Right ventricle myocardium inferior (tissue), 1 donor: ENCODE measurements at places on chromosomes 5 and 9.

DNA sequence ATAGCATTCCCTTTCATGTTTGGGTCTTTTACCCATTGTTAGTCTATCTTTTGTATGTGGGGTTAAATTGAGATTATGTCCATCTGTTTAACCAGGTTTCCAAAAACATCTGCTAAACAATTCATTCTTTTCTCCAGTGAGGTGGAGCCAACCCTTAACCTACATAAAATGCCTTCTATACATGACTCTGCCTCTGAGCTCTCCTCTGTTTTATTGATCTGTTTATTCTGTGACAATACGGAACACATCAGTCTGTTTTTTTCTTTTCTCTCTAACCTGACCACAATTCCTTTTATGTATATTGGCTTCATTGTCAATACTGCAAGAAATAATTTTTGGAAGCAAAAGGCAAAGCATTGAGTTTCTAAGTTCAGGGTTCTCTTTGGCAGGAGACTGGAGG lies 9.9 kb upstream of the ARL15 start:
- no peak for DNase-seq

GRCh38 chr5:59433174-59433573 lies 460.4 kb downstream of the PDE4D start:
- DNase-seq, result no peak

DNA sequence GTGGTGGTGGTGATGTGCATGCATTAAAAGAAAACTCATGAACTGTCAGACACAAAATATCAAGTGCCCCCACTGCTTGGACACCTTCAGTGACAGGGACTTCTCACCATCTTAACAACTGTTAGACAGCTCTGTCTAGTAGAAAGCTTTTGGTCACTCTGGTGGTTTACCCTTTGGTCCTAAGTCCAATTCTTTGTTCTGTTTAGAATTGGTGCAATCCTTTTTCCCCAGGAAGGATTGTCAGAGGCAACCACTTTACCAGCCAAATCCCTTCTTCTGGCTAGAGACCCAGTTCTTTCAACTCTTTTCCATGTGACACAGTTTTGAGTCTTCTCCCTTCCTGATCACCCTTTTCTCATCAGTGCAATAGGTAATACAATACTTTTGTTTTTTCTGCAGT lies 140.2 kb downstream of the SEC61B start:
- DNase-seq, result no peak

DNA sequence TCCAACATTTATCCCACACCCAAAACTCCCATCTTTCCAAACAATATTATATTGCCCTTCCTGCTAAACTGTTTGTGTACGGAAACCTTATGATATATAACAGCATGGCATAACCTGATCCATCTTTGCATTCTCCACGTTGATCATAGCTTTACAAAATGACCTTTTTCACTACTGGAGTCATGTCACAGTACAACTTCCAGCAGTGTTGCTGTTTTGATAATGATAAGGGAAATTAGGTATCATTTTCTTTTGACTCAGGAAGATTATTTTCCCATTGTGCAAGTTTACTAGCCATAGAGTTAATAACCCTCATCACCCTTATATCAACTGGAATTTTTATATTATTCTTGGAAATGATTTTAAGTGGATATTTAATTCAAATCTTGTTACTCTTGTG lies 57.5 kb downstream of the SH3GL2 start:
- no peak for DNase-seq

DNA sequence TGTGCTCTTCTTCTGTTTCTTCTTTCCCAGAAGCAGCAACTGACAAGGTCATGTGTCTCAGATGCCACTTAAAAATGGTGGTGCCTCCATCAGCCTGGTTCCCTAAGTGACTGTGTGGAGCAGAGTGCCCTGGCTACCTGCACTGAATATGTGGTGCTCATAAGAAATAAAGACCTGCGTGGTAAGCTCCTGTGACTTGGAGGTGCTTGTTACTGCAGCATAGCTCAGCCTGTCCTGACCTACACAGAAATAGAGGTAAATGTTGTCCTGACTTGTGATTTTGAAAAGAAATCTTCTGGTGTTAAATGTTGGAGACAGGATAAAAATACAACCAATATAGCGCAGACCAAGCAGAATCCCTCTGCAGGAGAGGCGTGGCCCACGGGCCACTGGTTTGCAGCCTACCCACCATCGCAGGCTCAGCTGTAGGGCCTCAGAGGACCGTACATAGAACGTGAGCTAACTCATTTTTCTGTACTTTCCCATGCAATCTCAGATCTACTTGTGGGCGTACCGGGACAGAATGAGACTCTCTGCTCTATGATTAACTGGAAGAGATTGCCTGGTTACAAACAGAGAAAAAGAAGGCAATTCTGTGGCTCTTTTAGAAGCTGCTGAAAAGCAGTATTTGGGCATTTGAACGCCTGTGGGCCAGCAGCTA lies 79.4 kb upstream of the UNC5A start:
- DNase-seq, result peak; percentile 39

- DNase-seq, result peak; percentile 70
Observed at GRCh38 chr9:5493679-5494511, 16.4 kb upstream of the PDCD1LG2 start.

DNA sequence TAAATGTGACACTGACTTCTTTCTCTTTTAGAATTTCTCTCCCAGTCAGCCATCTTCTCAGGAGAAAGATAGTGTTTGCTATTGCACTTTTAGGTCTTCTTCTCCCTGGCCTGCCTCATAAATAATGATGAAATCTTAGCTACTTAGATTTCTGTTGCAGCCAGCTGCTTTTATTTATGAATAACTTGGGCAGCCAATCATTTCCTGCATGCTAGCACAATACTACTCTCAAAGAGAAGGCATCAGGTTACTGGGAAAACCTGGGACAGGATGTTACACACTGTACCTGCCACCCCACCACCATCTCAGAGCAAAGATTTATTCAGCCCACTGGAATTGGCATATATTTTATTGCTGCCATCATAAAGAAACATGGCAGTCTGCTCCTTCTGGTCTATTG lies 266.6 kb downstream of the PRELID2 start:
- no peak for DNase-seq
